BJ (cell line): ENCODE measurements at places on chromosomes 16 and 17.

- DNase-seq = no peak
Measured at GRCh38 chr17:79203016-79203415, 128.4 kb downstream of the ENGASE start.

- DNase-seq = no peak
Measured at GRCh38 chr16:85782451-85782850, 16.9 kb downstream of the EMC8 start.

DNA sequence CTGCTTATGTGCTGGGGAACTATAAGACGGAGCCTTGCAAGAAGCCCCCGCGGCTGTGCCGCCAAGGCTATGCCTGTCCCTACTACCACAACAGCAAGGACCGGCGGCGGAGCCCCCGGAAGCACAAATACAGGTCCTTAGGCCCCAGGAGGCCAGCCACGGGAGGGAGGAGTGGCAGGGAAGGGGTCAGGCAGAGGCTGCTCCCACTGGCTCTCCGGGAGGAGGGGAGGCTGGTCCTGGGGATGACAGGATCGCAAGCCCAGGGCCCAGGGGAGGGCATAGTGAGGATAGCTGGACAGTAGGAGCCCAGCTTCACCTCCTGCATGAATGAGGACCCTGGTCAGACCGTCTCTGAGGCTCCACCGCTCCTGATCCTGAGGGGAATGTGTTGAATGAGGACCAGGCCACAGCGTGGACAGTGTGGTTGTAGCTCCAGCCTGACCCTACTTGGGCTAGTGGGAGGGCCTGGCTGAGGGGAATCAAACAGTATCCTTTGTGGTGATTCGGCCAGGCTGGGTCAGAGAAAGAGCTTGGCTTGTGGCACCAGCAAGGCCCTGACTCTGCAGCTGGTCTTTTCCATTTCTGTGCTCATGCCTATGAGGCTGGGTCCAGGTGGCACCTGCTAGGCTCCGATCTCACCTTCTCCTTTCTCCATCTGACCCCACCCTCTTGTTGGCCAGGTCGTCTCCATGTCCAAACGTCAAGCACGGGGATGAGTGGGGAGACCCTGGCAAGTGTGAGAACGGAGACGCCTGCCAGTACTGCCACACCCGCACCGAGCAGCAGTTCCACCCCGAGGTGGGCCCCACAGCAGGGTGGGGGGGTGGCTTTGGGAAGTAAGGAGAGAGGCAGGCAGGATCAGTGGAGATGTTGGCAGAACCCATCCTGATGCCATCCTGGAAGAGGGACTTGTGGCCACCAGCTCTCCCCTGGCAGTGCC, 28.7 kb downstream of the UNK start:
- no peak for DNase-seq

GRCh38 chr16:16996827-16997226, 473.9 kb downstream of the XYLT1 start:
- no peak for DNase-seq

DNA sequence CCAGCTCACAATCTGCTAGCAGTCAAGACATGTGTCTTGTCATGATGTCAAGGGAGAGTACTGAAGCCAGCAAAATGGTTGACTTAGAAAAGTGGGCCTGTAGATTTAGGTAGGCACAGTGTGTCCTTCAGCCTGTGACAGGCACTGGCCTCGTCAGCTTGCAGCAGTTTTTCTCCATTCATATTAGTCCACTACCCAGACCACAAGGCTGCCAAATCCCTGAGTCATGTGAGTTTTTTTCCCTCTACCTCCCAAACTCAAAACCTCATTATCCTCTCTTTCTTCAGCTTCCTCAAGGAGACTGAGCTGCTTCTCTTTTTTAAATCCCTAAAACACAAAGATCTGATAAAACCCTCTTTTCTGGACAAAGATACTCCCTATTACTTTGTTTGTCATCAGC, 102.6 kb upstream of the HS3ST3A1 start:
- DNase-seq = peak; percentile 26

- DNase-seq = no peak
Measured at GRCh38 chr16:85829171-85829719, 29.8 kb downstream of the COX4I1 start.

DNA sequence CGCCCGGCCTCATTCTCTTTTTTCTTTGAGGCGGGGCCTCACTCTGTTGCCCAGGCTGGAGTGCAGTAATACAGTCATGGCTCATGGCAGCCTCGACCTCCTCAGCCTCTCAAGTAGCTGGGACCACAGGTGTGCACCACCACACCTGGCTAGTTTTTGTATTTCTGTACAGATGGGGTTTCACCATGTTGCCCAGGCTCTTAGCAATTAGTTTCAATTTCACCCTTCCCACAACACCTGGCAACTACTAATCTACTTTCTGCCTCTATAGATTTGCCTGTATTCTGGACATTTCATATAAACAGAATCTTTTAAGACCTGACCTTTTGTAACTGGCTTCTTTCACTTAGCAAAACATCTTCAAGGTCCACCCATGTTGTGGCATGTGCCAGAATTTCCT, 8.0 kb upstream of the NT5M start:
- DNase-seq = no peak

- DNase-seq = no peak
Measured at GRCh38 chr16:88700636-88701482, 5.3 kb downstream of the RNF166 start.

GRCh38 chr17:55219934-55220333, 44.8 kb upstream of the HLF start:
- DNase-seq = no peak

DNA sequence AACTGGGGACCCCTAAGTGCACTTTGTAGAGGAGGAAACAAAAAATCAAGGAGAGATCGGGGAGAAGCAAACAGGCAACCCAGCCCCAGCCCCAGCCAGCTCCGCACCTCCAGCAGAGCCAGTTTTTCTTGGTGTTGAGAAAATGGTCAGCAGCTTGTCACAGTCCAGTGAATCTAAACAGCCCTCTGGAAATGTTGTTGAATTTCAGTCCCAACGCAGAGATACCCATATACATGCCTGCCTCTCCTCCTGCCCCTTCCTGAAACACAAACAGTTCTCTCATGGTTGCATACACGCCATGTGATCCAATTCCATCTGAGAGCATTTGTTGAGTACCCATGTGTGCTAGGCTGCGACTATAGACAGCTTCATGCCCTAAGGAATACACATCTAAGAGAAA, 42.4 kb upstream of the LHX1 start:
- DNase-seq = no peak

DNA sequence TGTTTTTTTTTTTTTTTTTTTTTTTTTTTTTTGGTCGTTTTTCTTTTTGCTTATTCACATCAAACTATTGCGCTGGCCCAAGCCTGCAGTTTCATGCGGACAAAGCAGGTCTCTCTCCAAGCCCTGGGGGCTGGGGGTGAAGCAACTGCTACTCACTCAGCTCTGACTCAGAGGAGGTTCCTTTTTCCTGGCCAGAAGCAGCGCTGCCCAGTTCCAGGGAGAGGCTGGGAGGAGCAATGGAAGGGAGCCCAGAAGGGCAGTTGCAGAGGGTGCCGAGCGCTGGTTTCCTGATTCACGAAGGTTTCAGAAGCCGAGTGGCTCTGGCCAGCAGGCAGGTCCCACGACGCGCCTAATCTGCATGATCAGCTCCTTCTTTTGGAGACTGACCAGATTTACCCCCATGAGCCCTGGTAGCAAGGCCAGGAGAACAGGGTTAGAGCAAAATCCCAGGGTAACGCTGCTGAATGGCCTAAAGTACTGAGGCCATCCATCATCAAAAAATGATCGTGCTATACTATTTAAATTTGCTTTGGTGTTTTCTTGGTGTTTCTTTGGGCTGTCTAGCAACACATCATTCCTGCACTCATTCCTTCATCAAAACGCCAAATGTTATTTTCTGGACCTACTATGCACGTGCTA, 144.7 kb upstream of the SOX9 start:
- peak; percentile 86 for DNase-seq

DNA sequence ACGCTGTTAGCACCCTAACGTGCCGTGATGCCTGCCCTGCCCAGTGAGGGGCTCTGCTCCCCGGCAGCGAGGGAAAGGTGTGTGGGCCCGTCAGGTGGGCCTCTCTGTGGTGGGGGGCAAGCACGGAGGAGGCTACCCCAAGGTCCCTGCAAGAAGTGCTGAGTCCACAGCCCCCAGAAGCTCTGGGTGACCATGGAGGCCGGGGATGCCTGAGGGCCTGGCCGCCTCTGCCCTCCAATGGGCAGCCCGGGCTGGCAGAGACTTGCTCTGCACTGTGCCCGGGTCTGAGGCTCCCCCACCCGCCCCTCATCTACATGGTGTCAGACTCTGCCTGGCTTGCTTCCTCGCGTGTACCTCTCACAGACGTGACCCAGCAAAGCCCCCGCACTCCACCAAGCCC, 12.2 kb downstream of the SLC38A10 start:
- no peak for DNase-seq

DNA sequence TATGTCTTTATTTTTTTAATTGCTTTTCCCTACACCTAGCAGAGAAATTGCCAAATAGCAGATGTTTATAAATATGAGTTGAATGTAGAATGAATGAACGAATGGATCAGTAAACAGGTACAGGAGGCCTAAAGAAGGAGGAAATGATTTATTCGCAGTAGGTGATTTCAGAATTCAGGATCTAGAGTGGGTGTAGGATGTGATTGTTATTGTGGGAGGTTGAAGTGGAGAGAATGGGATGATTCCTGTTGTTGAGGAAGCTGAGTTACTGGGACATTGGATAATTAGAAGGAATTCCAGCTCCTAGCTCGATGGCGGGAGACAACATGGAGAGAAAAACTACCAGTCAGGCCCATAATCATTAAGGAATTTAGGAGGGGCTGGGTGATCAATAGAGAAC, 42.2 kb downstream of the MRTFB start:
- DNase-seq = no peak

DNA sequence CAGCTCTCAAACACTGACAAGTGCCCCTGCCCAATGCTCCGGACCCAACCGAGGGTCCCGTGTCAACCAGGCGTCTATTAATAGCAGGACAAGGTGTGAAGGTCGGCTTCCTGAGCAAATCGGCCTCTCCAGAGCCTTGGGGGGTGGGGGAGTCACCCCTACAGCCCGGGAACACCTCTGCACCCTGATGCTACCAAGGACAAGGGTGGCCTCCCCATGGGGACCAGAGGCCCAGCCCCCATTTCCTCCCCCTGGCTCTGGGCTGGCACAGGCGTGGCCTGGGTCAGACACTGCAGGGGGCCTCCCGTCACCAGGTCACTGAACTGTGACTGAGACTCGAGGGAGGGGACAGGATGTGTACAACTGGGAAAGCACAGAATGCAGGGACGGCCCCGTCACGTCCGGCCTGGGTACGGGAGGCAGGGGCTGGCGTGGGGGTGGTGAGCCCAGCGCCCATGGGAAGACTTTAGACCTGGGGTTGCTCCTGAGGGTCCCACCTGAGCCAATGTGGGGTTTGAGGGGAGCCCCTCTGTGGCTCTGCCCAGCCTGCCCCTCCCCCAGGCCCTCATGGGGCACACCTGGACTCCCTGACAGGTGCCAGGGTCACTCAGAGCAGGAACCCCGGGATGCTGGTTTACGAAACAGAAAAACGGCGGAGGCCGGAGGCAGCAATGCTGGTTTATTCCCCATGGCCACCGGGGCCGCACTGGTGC, 579 bp upstream of the CYBA start:
- DNase-seq = no peak

DNA sequence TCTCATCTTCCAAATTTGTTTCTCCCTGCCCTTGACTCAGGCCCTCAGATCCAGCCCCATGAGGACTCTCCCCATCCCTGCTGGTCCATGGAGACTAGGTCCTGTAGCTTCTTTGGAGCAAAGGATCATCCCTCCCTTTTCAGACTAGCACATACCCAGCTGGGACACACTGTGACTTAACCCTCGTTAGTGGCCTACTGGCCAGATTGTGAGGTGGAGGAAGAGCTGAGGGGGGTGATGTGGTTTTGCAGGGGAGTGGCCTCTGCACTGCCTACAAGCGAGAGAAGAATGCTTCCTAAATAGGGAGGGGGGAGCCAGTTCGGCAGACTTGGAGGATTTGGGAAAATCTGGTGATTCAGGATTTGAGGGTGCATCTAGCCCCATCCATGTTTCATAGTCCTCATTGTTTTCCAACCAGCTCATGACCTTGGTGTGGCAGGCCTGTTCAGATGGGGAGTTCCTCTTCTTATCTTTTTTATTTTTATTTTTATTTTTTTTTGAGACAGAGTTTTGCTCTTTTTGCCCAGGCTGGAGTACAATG, 47.8 kb upstream of the SLC47A1 start:
- DNase-seq = no peak

DNA sequence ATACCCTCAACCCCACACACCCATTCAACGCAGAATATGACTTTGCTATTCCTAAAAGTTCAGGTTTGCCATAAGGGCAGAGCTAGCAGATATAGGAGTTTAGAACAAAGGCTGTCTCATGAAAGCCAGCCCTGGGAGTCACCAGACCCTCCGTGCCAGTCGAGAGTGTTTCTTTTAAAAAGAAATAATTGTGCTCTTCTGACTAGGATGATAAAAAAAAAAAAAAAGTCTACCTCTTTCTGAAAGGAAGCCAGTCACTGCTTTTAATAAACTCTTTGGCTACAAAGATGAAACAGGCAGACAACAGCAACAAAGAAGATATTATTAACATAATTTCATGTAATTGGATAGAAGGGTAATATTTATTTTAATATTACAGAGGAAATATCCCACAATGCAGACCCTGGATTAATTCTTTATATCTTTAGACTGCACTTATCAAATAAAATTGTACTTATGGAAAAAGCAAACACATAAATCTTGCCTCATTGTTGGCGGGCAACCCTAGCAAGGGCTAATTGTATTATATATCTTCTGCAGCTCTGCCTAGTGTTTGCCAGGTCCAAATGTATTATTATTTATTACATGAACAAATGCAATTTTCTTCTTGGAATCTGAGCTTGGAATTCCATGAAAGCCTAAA, 277.5 kb upstream of the DYNLRB2 start:
- DNase-seq = no peak

DNA sequence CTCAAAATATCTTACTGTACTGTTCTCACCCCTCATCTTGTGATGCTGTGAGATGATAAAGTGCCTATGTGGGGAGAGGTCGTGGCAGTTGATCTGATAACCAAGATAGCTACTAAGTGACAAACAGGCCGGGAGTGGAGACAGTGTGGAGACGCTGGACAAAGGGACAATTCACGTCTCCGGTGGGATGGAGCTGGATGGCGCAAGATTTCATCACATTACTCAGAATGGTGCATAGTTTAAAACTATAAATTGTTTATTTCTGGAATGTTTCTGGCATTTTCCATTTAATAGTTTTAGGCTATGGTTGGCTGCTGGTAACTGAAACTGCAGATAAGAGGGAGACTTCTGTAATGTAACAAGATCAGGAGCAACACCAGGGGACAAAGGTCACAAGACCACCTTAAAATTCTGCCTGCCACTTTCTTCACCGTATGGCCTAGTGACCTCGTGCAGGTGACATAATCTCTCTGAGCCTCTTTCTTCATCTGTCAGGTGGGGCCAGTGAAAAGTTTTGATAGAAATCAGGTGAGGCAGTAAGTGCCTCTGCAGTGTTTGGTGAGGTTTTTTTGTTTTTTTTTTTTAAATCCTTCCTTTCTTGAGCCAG, 54.4 kb upstream of the LGALS9 start:
- DNase-seq = no peak
